Activated CD4-positive, alpha-beta T cell treated with anti-CD3 and anti-CD28 coated beads, Interleukin-2, amount 10 ng/mL, durations not matched to agents 24 days and 14 days (primary cell): ENCODE measurements at places on chromosomes 7 and 10.

GRCh38 chr10:4266416-4267085 is 481.5 kb upstream of the KLF6 start:
- peaks cover 23% of the 10 kb centered on the region for H3K27me3 ChIP-seq
- H3K36me3 ChIP-seq: no peaks in the 10 kb centered on the region
- H3K4me1 ChIP-seq: peaks cover 9% of the 10 kb centered on the region
- no peak overlapping the region for H3K4me3 ChIP-seq
- H3K27ac ChIP-seq: no peak overlapping the region

DNA sequence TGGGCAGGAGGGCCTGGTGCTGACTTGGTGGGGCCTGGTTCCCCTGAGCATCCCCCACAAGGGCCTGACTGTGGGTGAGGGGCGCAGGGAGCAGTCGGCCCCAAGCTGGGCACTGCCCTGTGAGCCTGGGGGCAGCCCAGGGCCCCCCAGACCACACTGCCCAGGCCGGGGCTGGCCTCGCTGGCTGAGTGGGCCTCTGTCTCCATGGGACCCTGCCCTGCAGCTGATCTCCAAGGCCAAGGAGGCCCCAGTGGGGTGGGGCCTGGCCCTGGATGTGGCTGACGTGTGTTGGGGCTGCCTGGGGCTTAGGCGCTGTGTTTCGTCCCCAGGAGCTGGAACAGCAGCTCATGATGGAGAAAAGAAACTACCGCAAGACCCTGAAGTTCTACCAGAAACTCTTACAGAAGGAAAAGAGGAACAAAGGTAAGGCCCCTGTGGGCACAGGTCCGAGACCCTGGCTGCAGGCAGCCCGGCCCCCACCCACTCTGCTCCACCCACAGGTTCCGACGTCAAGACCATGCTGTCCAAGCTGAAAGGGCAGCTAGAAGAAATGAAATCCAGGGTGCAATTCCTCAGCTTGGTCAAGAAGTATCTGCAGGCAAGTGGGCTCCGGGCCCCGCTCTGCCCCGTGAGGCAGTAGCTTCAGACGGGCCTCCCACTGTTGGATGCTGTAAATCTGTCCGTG is 23.5 kb upstream of the UTF1 start:
- no peak overlapping the region for H3K27ac ChIP-seq
- H3K4me1 ChIP-seq: peaks cover 3% of the 10 kb centered on the region
- no peak overlapping the region for H3K4me3 ChIP-seq
- no peaks in the 10 kb centered on the region for H3K36me3 ChIP-seq
- DNase-seq: no peak
- no peaks in the 10 kb centered on the region for H3K27me3 ChIP-seq

GRCh38 chr10:49307921-49308320 is 9.0 kb downstream of the C10orf71 start:
- no peaks in the 10 kb centered on the region for H3K36me3 ChIP-seq
- H3K27me3 ChIP-seq: peaks cover 11% of the 10 kb centered on the region
- DNase-seq: no peak
- H3K27ac ChIP-seq: no peak overlapping the region
- H3K4me3 ChIP-seq: no peak overlapping the region

DNA sequence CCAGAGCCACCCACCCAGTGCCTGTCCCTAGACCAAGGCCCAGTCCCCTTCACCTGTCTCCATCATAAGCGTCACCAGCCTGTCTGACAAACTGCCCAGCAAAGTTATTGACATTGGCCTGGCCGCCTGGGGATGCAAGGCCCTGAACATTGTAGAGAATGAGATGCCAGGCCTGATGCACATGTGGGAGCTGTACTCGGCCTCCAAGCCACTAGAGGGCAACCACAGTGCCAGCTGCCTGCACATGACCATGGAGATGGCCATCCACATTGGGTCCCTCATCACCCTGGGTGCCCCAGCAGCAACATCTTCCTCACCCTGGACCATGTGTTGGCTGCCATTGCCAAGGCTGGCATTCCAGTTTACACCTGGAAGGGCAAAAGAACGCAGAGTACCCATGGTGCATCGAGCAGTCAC is 63.7 kb upstream of the ANTXRL start:
- peak; percentile 55 for DNase-seq
- no peaks in the 10 kb centered on the region for H3K27me3 ChIP-seq
- peaks cover 9% of the 10 kb centered on the region for H3K4me1 ChIP-seq
- no peak overlapping the region for H3K27ac ChIP-seq
- no peak overlapping the region for H3K4me3 ChIP-seq

GRCh38 chr7:148858489-148858888 is 25.6 kb downstream of the EZH2 start:
- peaks cover 12% of the 10 kb centered on the region for H3K36me3 ChIP-seq
- H3K27me3 ChIP-seq: no peaks in the 10 kb centered on the region
- H3K27ac ChIP-seq: peak overlapping the region; percentile 59
- no peak overlapping the region for H3K4me3 ChIP-seq
- peaks cover 35% of the 10 kb centered on the region for H3K4me1 ChIP-seq
- no peak for DNase-seq

GRCh38 chr10:66521506-66521905 is 404.3 kb upstream of the LRRTM3 start:
- no peak overlapping the region for H3K4me3 ChIP-seq
- H3K27me3 ChIP-seq: no peaks in the 10 kb centered on the region
- no peaks in the 10 kb centered on the region for H3K4me1 ChIP-seq
- H3K27ac ChIP-seq: no peak overlapping the region

- H3K27me3 ChIP-seq: no peaks in the 10 kb centered on the region
- H3K36me3 ChIP-seq: peaks cover 12% of the 10 kb centered on the region
- H3K4me3 ChIP-seq: no peak overlapping the region
- DNase-seq: no peak
- H3K27ac ChIP-seq: no peak overlapping the region
- H3K4me1 ChIP-seq: peaks cover 20% of the 10 kb centered on the region
Measured at GRCh38 chr7:4709187-4709586, 27.1 kb downstream of the FOXK1 start.

GRCh38 chr7:26813432-26813831 is 51.0 kb downstream of the SKAP2 start:
- H3K27ac ChIP-seq: no peak overlapping the region
- peaks cover 2% of the 10 kb centered on the region for H3K27me3 ChIP-seq
- no peaks in the 10 kb centered on the region for H3K36me3 ChIP-seq

GRCh38 chr7:142880876-142881505 is 4.6 kb downstream of the TRPV6 start:
- peaks cover 9% of the 10 kb centered on the region for H3K27me3 ChIP-seq
- H3K4me3 ChIP-seq: no peak overlapping the region

DNA sequence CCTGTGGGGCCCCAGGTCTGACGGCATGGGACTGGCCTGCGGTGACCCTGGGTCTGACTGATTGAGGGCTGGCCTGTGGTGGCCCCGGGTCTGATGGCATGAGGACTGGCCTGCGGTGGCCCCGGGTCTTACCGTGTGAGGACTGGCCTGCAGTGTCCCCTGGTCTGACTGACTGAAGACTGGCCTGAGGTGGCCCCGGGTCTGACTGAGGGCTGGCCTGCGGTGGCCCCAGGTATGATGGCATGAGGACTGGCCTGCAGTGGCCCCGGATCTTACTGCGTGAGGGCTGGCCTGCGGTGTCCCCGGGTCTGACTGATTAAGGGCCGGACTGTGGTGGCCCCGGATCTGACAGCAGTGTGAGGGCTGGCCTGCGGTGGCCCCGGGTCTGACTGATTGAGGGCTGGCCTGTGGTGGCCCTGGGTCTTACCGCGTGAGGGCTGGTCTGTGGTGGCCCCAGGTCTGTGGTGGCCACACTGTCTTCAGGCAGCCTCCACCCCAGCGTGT is 10.9 kb downstream of the JAKMIP3 start:
- no peak overlapping the region for H3K27ac ChIP-seq
- no peak overlapping the region for H3K4me3 ChIP-seq
- H3K27me3 ChIP-seq: peaks cover 15% of the 10 kb centered on the region
- no peaks in the 10 kb centered on the region for H3K4me1 ChIP-seq
- H3K36me3 ChIP-seq: no peaks in the 10 kb centered on the region

- DNase-seq: no peak
- peaks cover 38% of the 10 kb centered on the region for H3K27me3 ChIP-seq
- no peak overlapping the region for H3K4me3 ChIP-seq
- no peaks in the 10 kb centered on the region for H3K36me3 ChIP-seq
Measured at GRCh38 chr10:43801140-43801539, 152.5 kb upstream of the ZNF32 start.

DNA sequence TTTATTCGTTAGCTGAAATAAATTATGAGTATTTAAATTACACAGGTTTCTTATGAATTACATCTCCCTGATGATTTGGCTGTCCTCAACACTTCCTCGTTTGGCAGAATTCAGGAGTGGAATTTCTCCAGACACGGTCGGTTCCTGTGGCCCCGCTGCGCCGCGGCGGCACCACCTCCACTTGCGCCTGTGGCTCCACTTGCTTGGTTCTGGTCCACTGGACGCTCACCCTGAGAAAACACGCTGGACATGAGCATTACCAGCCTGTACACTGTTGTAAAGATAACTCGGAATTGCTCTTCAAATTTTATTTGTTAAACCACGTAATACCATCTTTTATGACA is 85.3 kb downstream of the ZNF33B start:
- no peaks in the 10 kb centered on the region for H3K27me3 ChIP-seq
- H3K36me3 ChIP-seq: peaks cover 32% of the 10 kb centered on the region
- H3K27ac ChIP-seq: peak overlapping the region; percentile 73
- DNase-seq: no peak
- H3K4me3 ChIP-seq: peak overlapping the region; percentile 94

- no peak for DNase-seq
- peaks cover 23% of the 10 kb centered on the region for H3K27me3 ChIP-seq
- H3K27ac ChIP-seq: no peak within 1 kb of the TSS
- peaks cover 2% of the 10 kb centered on the region for H3K4me1 ChIP-seq
- peak within 1 kb of the TSS; percentile 61 for H3K4me3 ChIP-seq
Measured at GRCh38 chr7:146116521-146117222, at the start of gene CNTNAP2. TSS of gene CNTNAP2 (plus strand) at chr7:146116801. CDS start at chr7:146116877, 76 bp downstream.

DNA sequence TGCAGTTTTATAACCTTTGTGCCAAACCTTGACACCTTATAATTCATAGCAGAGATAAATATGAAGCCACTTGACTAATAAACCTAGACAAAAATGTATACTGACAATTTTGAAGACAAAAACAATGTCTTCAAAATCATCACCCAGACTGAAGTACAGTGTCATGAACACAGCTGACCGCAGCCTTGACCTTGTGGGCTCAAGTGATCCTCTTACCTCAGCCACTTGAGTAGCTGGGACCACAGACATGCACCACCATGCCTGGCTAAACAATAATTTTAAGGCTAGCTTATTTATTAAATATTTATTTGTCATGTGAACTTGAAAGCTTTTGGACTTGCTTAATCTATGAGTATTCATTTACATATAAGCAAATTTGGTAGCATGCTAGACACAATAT is 24.3 kb downstream of the IL6 start:
- no peak for DNase-seq
- H3K4me1 ChIP-seq: no peaks in the 10 kb centered on the region
- no peak overlapping the region for H3K27ac ChIP-seq
- H3K27me3 ChIP-seq: peaks cover 28% of the 10 kb centered on the region
- H3K4me3 ChIP-seq: no peak overlapping the region

DNA sequence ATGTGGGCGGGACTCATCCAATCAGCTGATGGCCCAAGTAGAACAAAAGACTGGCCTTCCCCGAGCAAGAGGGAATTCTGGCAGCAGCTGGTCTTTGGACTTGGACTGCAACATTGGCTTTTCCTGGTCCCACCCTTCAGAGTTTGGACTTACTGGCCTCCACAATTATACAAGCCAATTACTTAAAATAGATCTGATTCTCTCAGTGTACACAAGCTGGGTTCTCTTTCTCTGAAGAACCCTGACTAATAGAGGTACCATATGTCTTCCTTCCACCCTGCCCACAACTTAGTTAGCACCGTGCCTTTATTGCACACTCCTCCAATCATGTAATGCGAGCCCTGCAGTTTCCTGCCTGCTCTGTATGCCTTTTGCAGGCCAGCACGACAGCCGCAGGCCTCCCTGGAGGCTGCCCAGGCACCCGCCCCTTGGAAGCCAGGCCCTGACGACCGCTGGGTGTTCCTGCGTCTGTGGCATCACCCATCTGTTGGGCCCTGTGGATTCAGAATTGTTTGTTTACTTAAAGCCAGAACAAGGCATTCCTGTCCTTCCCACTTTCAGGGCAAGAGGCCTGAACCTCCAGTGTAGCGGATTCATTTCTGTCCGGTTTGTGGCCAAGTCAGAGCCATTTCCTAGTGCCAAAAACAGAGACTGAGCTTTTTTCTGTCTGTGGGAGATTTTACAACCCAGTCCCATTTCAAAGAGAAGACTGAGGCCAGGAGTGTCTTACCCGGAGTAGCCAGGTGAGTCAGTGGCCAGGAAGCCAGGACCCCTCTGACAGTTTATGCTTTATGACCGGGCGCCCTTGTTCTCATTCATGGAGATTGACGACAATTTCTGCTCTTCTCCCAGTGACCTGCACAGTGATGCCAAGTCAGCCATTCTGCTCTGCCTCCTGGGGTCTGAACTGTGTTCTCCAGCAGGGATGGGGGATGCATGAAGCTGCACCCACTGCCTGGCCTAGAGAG is 968 bp upstream of the INMT start:
- H3K4me1 ChIP-seq: no peaks in the 10 kb centered on the region
- H3K27me3 ChIP-seq: peaks cover 4% of the 10 kb centered on the region
- no peak overlapping the region for H3K27ac ChIP-seq
- no peak for DNase-seq

DNA sequence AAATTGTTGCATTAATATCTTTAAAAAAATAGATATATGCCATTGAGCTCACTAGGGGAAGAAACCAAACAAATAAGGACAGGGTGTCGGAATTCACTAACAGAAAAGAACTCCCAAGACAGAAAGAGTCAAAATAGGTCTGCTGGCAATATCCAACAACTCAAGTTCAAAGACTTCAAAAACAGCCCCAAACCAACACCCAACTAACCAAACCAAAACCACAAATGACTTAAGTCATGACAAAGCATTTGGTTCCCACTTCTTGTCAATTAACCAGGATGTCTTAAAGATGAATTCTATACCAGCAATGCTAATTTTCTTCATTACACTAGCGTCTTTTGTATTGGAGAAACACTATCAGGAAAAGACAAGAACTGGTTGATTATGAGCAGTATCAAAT is 249.0 kb upstream of the PLXNA4 start:
- no peaks in the 10 kb centered on the region for H3K27me3 ChIP-seq
- H3K4me3 ChIP-seq: no peak overlapping the region
- no peak overlapping the region for H3K27ac ChIP-seq
- DNase-seq: peak; percentile 58
- H3K36me3 ChIP-seq: peaks cover 8% of the 10 kb centered on the region

DNA sequence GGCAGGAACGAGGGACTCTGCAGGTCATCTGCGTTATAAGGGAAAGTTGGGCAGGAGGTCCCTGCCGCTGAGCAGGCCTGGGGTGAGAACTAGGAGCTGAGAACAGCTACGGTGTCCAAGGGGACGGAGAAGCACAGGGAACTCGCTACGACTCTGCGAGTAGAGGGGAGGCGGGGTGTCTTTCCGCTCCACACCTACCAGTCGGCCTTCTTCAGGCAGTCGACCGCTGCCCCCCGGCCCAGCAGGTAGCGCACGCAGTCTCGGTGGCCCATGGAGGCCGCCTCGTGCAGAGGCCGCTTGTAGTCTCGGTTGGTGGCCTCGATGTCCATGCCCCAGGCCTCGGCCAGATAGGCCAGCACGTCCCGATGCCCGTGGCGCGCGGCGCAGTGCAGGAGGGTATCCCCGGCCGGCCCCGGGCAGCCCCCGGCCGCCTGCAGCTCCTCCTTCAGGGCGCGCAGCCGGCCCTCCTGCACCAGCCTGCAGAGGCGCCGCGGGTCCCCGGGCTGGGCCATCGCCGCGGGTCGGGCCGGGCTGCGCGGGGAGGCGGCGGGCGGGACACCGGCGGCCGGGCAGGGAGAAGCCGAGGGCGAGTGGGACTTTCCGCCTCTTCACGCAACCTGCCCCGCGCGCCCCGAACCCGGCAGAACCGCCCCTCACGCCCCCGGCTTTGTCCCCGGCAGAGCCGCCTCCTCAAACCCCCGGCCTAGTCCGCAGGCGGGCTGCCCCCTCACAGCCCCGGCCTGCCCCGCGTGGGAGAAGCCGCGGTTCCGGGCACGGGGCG is 660 bp downstream of the ANKRD16 start:
- H3K36me3 ChIP-seq: peaks cover 43% of the 10 kb centered on the region
- peak overlapping the region; percentile 74 for H3K27ac ChIP-seq
- peaks cover 38% of the 10 kb centered on the region for H3K4me1 ChIP-seq
- peak; percentile 86 for DNase-seq
- peak overlapping the region; percentile 87 for H3K4me3 ChIP-seq
- H3K27me3 ChIP-seq: no peaks in the 10 kb centered on the region
